ENCODE measurements at places on chromosomes 13 and 19. TPM values are rescaled to one million over a fixed set of nuclear protein-coding genes. Genes with fewer than 3 reads are reported as not detected.

The FGF22 gene
- 0.25 TPM for polyA plus RNA-seq

The ACP5 gene
- polyA plus RNA-seq, result 48.2 TPM

The UGGT2 gene
- 6.8 TPM for polyA plus RNA-seq

The TINCR gene
- 0.71 TPM for polyA plus RNA-seq

The MFSD12 gene
- 76.0 TPM for polyA plus RNA-seq

The TMEM86B gene
- polyA plus RNA-seq, result 39.7 TPM

The MYO1F gene
- 20.8 TPM for polyA plus RNA-seq

The NOVA2 gene
- 1.0 TPM for polyA plus RNA-seq

The ATP4A gene
- 1.1 TPM for polyA plus RNA-seq

The BRME1 gene
- 2.0 TPM for polyA plus RNA-seq

The ZNF57 gene
- 7.8 TPM for polyA plus RNA-seq

The SLC8A2 gene
- polyA plus RNA-seq, result 0.16 TPM

The PCDH20 gene
- 0.39 TPM for polyA plus RNA-seq

The DLEU7 gene
- 0.73 TPM for polyA plus RNA-seq

The ZNF442 gene
- polyA plus RNA-seq, result 1.9 TPM

The DIRAS1 gene
- polyA plus RNA-seq, result 0.27 TPM

The TRAPPC6A gene
- polyA plus RNA-seq, result 61.4 TPM

The CRB3 gene
- polyA plus RNA-seq, result 7.0 TPM

The FCAR gene
- 0.32 TPM for polyA plus RNA-seq

The DNAAF3 gene
- polyA plus RNA-seq, result 0.64 TPM

The IL17D gene
- 0.52 TPM for polyA plus RNA-seq

The TIMM13 gene
- 56.1 TPM for polyA plus RNA-seq

The ZNF550 gene
- 8.0 TPM for polyA plus RNA-seq

The RPL21 gene
- polyA plus RNA-seq, result 2,202 TPM

The ZSCAN22 gene
- 1.2 TPM for polyA plus RNA-seq

The ADPRHL1 gene
- 1.6 TPM for polyA plus RNA-seq

The CLEC17A gene
- polyA plus RNA-seq, result 2.3 TPM

The ERCC1 gene
- polyA plus RNA-seq, result 42.6 TPM

The SMIM44 gene
- polyA plus RNA-seq, result not detected

The ANGPTL8 gene
- polyA plus RNA-seq, result 0.16 TPM

The ZNF285 gene
- 2.1 TPM for polyA plus RNA-seq

The OVOL3 gene
- polyA plus RNA-seq, result 0.11 TPM
